Activated naive CD8-positive, alpha-beta T cell treated with anti-CD3 and anti-CD28 coated beads for 36 hours (primary cell): ENCODE measurements at places on chromosomes 4 and X.

DNA sequence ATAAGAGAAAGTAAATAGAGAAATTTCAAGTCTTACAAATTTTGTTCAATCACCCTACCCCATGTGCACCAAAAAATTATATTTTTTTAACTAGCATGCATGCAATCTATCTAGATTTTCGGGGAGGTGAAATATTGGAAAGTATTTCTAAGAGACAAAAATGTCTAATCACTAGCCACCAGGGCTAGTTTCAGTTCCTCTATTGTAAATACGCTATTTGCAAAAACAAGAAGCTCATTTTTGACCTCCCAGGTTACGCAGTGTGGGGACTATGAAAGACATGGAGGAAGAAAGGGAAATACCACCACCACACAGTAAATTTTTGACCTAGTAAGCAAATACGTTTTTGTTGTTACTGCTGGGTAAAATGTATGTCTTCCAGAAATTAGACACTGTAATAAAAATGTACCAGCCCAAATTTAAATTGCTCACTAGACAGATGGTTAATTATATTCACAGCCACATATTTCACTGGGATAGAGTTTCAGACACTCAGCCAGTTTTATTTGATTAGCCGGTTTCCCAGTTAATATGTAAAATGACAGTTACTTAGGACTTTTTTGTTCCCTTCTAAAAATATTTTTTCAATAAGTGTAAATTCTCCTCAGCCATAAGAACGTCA lies 2.2 kb downstream of the NEXMIF start:
- no peak overlapping the region for H3K27ac ChIP-seq
- DNase-seq = no peak
- H3K36me3 ChIP-seq = peaks cover 1% of the 10 kb centered on the region

DNA sequence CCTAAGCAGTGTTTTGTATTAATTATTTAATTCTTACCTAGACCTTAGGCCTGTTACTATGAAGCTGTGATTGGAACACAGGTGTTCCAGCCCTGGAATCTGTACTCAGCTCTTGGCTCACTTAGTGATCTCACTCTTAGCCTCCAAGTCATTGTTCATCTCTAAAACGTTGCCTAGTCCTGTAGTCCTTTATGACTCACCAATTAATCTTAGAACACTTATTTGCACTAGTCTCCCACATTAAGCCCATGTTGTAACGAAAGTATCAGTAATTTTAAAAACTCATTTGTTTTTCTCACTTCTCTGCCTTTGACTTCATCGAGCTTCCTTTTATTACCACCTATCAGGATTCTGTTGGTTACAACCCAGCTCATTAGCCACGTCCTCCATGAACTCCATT lies 1224.7 kb upstream of the TENM3 start:
- H3K27me3 ChIP-seq = no peaks in the 10 kb centered on the region
- H3K27ac ChIP-seq = no peak overlapping the region
- no peak overlapping the region for H3K4me3 ChIP-seq
- no peak for DNase-seq
- H3K36me3 ChIP-seq = no peaks in the 10 kb centered on the region

- H3K4me3 ChIP-seq = no peak overlapping the region
- no peaks in the 10 kb centered on the region for H3K4me1 ChIP-seq
- DNase-seq = no peak
These were observed 173.7 kb downstream of the CENPC start for GRCh38 chr4:67371615-67372014.

- no peak overlapping the region for H3K4me3 ChIP-seq
- peaks cover 6% of the 10 kb centered on the region for H3K36me3 ChIP-seq
- no peak overlapping the region for H3K27ac ChIP-seq
- H3K4me1 ChIP-seq = no peaks in the 10 kb centered on the region
These were observed 35.4 kb upstream of the PGRMC2 start for GRCh38 chr4:128322986-128323385.
